HT1080 (cell line): ENCODE measurements at places on chromosomes 16 and 17.

GRCh38 chr17:65261152-65261551 is 124.0 kb downstream of the RGS9 start:
- no peak for DNase-seq

GRCh38 chr16:17885659-17886207 is 415.0 kb upstream of the XYLT1 start:
- no peak for DNase-seq

DNA sequence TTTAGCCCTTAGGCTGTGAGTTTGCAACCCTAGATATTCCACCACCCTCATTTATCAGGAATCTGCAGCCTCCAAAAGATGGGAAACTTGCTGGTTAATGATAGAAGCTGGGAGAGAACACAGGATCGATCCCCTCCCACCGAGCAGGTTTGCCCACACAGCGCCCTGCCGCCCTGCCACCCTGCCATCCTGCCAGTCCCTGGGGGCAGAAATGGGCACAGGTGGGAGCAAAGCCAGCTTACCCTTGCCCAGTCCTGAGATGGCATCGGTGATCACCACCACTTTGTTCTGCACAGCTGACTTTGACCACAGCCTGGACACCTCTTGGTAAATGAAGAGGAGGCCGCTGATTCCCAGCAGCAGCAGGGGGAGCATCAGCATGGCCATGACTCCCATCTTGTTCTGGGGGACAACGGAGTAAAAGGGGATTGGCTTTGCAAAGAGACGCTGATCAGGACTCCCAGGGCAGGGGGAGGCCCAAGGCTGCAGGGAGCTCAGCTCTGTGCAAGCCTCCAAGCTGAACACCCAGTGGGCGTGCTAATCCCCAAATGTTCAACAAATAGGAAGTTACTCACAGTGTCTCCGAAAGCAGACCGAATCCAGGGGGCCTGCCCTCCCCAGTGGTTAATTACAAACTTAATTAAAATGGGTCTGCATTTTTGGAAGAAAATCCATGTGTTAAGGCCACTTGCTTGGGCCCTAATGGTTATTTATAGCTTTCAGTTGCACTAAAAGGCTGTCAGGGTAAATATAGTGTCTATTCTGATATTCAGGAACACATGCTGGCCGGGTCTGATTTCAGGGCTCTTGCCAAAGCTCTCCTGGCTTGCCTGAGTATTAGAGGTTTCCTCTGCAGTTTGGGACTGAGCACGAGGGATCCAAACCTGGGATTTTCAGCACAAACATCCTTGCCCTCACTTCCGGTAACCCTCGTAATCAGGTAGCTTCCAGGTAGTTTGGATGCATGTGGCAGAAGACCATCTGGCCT is at the start of gene DHRS7C:
Gene DHRS7C, minus strand, starts transcription at position 704 of the 988 bp plus-strand sequence. Its CDS starts 308 bp downstream, at position 396.
- DNase-seq: no peak

DNA sequence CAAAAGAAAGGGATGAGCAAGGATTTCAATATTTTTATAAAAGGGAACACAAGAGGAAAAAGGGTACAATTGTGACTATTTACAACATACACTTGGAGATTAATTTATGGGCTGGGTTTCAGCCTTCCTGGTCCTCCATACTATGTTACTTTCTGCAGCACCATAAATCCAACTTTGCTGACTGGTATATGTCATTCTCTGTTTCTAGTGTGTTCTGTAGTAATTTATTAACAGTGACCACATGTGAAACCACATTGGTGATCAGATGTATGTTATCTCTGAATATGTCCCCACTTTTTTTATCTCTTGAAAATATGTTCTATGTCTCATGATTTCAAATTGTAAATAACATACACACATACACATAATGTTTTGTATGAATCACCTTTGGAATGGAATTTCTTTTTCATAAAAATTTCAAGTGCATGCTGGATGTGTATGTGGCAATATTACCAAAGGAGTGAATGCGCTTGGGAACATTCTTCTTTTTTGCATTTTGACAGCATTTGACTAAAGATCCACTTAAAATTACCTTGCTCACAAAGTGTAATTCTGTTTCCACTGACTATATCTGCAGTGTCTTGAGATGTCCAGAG is 2.9 kb upstream of the LYRM9 start:
- DNase-seq: no peak

GRCh38 chr16:26273607-26274006 is 581.8 kb downstream of the HS3ST4 start:
- DNase-seq: no peak

GRCh38 chr17:16189791-16190348 is 25.5 kb downstream of the NCOR1 start:
- no peak for DNase-seq

DNA sequence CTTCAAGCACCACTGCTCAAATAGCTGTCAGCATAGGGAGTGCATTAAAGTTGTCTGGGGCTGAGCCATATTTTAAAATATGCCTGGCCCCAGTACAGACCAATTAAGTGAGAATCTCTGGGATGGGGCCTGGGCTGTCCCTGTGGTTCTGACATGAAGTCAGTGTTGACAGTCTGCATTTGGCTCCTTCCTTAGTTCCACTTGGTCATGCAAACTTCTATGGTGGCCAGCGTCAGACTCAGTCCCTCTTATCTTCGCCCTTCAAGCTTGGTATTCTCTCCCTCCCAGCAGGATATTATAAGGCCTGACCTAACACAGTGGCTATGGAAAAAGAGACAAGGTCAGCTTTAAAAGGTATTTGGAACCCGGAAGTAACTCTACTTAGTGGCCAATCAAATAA is 177.2 kb downstream of the PMP22 start:
- DNase-seq: no peak

DNA sequence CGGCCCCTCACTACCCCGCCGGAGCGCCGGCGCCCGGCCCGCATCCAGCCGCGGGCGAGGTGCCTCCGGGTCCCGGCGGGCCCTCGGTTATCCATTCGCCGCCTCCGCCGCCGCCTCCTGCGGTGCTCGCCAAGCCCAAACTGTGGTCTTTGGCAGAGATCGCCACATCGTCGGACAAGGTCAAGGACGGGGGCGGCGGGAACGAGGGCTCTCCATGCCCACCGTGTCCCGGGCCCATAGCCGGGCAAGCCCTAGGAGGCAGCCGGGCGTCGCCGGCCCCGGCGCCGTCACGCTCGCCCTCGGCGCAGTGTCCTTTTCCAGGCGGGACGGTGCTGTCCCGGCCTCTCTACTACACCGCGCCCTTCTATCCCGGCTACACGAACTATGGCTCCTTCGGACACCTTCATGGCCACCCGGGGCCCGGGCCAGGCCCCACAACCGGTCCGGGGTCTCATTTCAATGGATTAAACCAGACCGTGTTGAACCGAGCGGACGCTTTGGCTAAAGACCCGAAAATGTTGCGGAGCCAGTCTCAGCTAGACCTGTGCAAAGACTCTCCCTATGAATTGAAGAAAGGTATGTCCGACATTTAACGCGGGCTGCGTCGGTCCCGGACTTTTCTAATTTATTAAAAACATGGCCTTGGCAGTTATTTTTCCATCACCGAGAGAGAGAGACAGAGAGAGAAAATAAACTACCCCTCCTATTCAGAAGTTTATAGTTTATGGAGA is 2.8 kb downstream of the IRX5 start:
- DNase-seq: no peak

- no peak for DNase-seq
These were observed 297.7 kb downstream of the SEC14L1 start for GRCh38 chr17:77438241-77439188.

GRCh38 chr16:21584817-21585216 is 14.6 kb upstream of the METTL9 start:
- no peak for DNase-seq

- no peak for DNase-seq
These were observed 4.3 kb downstream of the CTRL start for GRCh38 chr16:67927131-67927941.

DNA sequence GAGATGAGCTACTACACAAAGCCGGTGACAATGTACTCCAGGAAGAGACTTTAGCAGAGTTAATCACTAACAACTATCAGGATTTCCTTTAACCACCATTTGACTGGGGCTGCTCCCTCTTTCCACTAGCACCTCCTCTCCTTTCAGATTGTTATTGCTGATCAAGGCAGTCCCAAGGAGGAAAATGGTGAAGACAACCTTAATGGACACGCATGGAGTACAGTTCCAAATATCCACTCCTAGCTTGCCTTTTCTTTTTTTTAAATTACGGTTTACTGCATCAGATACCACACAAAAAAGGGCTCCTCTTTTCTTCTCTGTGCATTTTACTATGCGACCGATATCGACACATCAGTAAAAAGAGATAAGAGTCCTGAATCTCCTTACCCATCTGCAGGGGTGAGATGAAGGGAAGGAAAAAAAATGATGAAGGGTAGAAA is 30.9 kb downstream of the FAM222B start:
- DNase-seq: peak; percentile 44

DNA sequence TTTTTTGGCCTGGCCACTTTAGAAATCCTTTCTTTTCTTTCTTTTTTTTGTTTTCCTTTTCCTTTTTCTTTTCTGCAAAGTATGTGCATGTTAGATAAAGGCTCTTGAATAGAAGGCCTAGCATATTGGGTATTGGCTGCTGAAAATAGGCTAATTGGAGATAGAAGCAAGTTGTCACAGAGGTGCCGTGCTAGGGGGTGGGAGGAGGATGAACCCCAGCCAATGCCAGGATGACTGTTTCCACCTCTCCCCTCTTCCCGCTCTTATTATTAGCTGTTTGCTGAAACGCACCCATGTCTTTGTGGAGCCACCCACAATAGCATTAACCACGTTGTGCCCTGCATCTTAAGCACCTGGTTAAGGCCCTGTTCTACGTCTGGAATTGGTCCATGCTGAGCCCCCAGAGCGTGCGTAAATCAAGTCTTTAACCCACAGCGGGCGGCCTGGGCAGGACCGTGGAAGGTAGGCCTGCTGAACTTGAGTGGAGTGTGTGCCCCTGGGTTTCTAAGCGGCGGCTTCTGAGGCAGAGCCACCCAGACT is 123.6 kb downstream of the MSI2 start:
- no peak for DNase-seq

GRCh38 chr16:9330095-9330494 is 238.7 kb downstream of the HAPSTR1 start:
- DNase-seq: no peak

- DNase-seq: peak; percentile 83
These were observed 12.8 kb downstream of the HMOX2 start for GRCh38 chr16:4489030-4489429.

GRCh38 chr17:76997981-76998531 is 129.9 kb downstream of the MGAT5B start:
- peak; percentile 7 for DNase-seq

GRCh38 chr16:7397901-7398300 is 65.3 kb downstream of the RBFOX1 start:
- DNase-seq: peak; percentile 96

GRCh38 chr17:17264430-17264829 is 16.6 kb downstream of the COPS3 start:
- DNase-seq: no peak

- no peak for DNase-seq
These were observed 473.0 kb upstream of the C16orf82 start for GRCh38 chr16:26593700-26594099.

DNA sequence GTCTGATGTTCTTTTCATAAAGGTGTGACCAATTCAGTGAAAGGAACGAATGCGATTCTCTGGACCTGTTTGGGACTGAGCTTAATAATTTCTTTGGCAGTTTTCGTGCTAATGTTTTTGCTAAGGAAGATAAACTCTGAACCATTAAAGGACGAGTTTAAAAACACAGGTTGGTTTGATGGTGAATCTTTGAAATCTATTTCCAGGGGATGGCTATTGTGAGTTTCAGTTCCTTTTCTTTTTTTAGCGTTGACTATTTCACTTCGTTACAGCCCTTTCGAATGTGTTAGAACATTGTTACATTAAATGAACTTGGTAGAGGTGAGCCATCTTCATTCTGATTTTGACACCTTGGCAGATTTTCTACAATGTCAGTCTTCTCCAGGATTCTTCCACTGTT is 1.2 kb downstream of the TNFRSF17 start:
- no peak for DNase-seq

DNA sequence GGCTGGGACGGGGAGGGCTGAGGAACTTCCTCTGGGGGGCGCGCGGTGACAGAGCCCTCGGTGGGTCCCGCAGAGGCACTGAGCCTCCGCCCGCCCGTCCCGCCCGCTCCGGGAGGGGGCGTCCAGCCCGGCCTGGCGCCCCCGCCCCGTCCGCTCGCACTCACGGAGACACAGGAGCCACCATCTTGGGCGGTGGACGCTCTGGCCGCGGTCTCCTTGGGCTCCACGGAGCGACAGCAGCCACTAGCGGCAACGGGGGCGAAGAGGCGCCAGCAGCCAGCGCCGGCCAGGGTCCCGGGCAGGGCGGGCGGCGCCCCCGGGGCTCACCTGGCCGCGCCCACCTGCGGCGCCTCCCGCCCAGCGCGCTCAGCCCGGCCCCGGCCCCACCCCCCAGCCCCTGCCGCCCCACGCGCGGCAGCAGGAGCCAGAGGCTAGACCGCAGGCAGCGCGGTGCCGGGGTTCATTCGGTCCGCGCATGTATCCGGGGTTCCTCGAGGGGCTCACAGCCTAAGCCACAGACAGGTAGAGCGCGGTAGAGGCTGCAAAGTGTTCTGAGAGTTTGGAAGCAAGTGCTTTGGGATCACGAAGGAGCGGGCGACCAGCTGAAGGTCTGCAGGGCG is at the start of gene C17orf113:
Gene C17orf113, minus strand, starts transcription at position 209 of the 620 bp plus-strand sequence. CDS start 7,225 bp downstream, outside the sequence.
- DNase-seq: no peak

DNA sequence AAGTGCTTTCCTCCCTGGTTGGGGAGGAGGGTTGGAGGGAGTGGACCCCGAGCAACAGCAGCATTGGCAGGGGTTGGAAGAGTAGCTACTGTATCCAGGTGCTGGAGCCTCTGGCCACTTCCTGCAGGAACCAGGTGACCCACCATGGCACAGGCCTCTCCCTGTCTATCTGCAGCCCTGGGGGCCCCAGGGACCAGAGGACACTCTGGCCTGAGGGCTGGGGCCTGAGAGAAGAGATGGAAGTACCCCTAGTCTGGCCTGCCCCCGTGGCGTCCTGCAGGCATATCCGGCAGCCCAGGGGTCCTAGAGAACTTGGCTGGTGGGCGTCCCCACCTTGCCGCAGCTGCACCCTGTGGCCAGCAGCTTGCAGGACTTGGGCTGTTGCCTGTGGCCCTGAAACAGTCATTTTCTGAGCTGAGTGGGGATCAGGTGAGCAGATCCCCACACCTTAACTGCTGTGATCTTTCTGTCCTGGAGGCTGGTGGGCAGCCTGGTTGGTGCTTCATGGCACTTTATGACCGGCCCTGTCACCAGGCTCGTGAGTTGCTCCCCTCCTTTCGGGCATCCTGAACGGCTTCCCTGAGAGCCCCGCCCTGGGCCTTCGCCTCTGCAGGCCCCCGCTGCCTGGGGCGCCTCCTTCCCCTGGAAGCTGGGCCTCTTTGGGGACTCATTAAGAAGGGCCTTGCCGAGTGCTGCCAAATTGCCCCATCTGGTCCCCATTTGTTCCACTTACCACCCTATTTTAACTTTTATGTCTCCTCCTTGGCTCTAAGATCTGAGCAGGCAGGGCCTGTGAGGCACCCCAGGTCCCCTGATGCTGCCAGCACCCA is 298.6 kb downstream of the SEC14L1 start:
- DNase-seq: no peak

GRCh38 chr17:53093391-53093790 is 729.3 kb upstream of the KIF2B start:
- DNase-seq: no peak

DNA sequence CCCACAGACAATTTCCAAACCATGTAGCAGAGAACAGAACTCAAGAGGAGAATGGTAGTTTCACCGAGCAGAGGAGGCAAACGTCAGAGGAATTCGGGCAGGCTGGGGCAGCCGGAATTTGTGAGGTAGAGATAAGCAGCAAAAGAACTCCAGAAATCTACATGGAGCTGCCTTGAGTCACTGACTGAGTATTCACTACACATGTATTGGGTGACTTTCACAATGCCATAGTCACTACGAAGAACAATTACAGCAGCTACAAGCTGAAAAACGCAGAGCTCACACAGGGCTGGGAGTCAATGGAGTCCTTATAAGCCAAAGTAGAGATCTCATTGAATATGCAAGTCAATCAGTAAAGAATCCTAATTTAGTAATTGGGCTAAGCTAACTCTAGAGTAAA is 13.4 kb downstream of the CMC2 start:
- DNase-seq: peak; percentile 77
